BJ (cell line): ENCODE measurements at places on chromosomes 3 and 15.

DNA sequence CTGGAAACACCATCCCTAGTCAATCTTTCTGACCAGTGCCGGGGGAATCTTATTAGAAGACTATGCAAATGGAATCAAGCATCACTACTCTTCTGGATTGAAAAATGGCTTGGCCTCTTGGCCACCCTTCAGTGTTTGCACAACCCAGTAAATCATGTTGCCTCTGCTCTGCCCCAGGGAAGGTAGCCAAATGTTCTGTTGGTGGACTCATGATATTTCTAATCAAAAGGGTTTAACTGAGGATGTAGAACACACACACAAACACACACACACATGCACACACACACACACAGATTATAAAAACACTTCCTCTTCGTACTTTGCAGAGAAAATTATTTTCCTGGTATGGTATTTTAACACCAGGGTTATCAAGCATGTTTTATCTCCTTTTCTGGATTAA lies 7.9 kb downstream of the RBP2 start:
- DNase-seq = no peak

GRCh38 chr3:194998948-194999347 lies 272.0 kb downstream of the XXYLT1 start:
- DNase-seq = no peak

DNA sequence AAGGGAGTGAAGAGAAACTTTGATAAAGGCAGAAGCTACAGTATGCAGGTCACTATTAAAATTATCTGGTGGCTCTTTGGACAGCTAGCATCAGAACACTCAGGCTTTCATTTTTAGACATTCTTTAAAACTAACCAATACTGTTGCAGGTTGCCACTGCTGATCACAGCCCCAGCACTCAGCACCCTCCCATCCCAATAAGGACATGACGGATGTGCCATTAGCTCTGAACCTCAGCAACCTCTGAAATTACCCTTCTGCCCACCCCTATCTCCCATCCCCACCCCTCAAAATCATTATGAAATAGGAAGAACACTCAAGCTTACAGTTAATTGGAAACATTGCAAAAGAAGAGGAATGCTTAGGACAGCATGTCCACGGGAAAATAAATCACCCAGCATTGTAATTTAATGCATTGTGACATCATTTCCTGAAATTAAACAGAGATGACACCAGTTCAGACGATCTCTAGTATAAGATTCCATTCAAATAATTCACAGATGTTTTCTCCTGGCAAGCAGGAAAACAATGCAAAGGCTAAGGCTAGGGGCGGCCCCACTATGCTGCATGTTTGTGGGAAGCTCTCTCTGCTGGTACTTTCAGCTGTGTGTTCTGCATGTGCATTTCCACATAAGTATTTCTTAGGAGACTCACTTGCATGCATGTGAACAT lies 71.6 kb downstream of the MEIS2 start:
- DNase-seq = peak; percentile 39

- no peak for DNase-seq
These were observed 167.8 kb upstream of the KBTBD8 start for GRCh38 chr3:66830301-66830700.

DNA sequence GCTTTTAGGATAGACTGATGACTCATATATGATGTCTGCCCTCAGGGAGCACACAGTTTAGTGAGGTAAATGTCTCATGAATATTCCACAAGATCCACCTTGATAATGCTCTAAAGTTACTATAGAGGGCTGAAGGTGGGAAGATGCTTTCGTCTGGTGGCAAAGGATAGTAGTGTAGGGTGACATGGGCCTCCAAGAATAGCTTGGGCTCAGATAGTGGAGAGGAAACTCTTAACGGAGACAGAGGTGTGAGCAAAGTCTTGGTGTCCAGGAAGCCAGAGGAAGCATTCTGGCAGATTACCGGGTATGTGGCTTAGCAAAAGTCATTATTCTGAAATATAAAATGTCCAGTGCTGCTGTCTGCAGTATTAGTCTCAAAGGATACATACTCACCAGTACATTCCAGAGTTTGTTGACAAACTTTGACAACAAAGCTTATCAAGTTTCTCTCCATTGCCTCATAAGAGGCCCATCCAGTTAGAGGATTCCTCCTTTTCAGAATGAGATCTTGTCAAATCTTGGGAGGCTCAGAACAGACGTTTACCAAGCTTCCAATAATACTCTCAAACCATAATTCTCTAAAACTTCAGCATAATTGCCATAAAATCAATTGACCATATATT lies 316.7 kb downstream of the LPP start:
- no peak for DNase-seq

DNA sequence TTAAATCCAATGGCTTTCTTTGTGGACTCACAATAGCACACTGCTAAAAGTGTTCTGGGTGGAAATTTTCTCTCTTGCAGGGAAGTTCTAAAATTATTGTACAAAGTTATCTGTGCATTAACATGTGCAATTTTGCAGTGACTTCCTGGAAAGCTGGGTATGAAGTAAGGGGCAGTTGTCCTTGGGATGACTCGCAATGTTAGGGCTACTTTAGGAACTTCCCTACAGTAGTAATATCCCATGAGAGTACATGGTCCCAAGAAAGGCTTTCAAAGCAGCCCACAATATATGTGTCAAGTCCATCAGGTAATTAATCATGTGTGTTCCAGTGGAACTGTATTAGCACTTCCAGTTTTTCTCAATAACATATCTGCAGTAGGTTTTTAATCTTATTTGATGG lies 201.0 kb upstream of the UBE2E2 start:
- DNase-seq = no peak

- no peak for DNase-seq
These were observed 66.5 kb upstream of the FNDC3B start for GRCh38 chr3:171972871-171973348.
